ENCODE measurements at places on chromosomes 5 and 9. TPM values are rescaled to one million over a fixed set of nuclear protein-coding genes. Genes with fewer than 3 reads are reported as not detected.
A peak's percentile ranks its signal among the peaks of the same experiment; 100 is the strongest.

- H3K27ac ChIP-seq = no peak overlapping the region
- no peak for DNase-seq
- no peaks in the 10 kb centered on the region for H3K36me3 ChIP-seq
- H3K4me1 ChIP-seq = no peaks in the 10 kb centered on the region
- H3K27me3 ChIP-seq = no peaks in the 10 kb centered on the region
These were observed 26.9 kb upstream of the SYK start for GRCh38 chr9:90774682-90775081.

- DNase-seq = no peak
- no peaks in the 10 kb centered on the region for H3K36me3 ChIP-seq
- H3K4me1 ChIP-seq = no peaks in the 10 kb centered on the region
- no peak overlapping the region for H3K4me3 ChIP-seq
- H3K27me3 ChIP-seq = no peaks in the 10 kb centered on the region
- H3K27ac ChIP-seq = no peak overlapping the region
These were observed 18.9 kb downstream of the WHRN start for GRCh38 chr9:114486205-114486963.

GRCh38 chr9:77554586-77555105, 93.5 kb downstream of the GNA14 start:
- H3K27ac ChIP-seq = no peak overlapping the region
- H3K4me1 ChIP-seq = no peaks in the 10 kb centered on the region
- H3K4me3 ChIP-seq = no peak overlapping the region
- DNase-seq = no peak

DNA sequence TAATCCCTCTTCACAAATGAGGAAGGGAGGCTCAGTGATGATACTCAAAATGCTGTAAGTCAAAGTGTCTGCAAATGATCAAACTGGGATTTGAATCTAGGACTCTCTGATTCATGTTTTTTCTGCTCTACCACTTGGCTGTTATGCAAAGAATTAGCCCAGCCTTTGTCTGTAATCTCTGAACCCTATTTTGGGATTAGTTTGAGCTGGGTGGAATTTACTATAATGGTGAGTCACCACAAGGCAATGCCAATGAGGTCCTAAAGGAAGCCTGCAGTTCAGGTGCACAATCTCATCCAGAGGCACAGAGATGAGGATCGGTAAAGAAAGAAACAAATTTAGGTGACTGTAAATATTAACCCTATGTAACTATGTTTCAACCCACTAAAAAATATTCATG, 29.2 kb downstream of the RFK start:
- DNase-seq = no peak
- H3K36me3 ChIP-seq = no peaks in the 10 kb centered on the region
- no peaks in the 10 kb centered on the region for H3K27me3 ChIP-seq
- H3K4me1 ChIP-seq = no peaks in the 10 kb centered on the region

DNA sequence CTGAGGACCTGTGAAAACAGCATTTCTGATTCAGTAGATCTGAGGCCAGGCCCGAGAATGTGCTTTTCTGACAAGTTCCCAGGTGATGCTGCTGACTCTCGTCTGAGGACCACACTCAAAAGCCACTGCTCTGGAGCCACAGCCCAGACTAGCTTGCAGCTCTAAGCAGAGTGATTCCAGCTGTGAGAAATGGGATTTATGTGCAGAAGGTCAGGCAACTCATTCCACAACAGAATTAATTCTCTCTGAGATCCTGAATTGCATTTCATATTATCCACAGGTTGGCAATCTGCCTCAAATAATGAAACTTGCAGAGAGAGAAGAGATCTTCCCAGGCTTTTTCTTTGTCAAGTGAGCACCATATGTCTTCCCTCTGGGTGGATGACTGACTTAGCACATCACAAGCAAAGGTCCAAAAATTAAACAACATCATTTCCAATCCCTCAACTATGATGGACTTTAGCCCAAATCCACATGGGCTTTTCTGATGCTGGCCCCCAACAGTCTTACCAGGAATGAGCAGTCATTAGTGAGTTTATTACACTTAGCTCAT, 140.2 kb downstream of the ALDH1A1 start:
- H3K36me3 ChIP-seq = no peaks in the 10 kb centered on the region
- DNase-seq = no peak
- no peak overlapping the region for H3K4me3 ChIP-seq
- H3K27ac ChIP-seq = no peak overlapping the region
- no peaks in the 10 kb centered on the region for H3K27me3 ChIP-seq

DNA sequence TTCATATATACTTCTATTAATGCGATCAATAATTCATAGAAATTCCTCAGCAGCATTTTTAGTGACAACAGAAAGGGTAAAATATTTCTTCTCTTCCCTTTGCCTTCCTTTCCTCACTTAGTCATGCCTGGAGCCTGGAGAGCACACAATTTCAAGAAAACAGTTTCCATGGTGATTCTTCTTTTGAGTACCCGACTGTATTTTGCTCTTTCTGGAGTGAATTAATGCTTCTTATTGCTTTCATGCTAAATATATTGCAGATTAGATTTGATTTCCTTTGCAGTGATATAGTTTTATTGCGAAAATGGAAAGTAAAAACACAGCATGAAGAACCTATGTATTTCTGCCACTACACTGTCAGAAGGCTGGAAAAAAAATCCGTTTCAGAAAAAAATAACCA, 153.5 kb downstream of the PPP2R2B start:
- DNase-seq = no peak
- H3K27ac ChIP-seq = no peak overlapping the region
- H3K4me3 ChIP-seq = no peak overlapping the region
- H3K27me3 ChIP-seq = no peaks in the 10 kb centered on the region

DNA sequence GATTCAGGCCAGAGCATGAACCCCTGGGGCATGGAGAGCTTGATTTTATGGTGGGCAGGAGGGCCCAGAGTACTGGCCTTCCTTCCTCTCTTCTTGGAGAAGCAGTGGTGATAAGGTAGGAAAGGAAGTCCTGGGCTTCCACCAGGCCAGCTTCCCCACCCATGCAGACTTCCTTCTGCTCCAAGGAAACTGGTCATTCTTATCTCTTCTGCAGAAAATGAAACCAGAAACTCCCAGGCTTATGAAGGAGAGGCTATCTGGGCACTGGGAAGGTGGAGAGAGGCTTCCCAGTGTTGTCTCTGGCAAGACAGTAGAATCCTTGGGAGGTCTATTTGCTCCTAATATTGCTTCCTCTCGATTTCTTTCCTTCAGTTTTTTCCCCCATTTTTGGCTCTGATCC, 110.5 kb upstream of the EQTN start:
- no peak overlapping the region for H3K27ac ChIP-seq
- H3K4me3 ChIP-seq = no peak overlapping the region
- H3K4me1 ChIP-seq = no peaks in the 10 kb centered on the region

DNA sequence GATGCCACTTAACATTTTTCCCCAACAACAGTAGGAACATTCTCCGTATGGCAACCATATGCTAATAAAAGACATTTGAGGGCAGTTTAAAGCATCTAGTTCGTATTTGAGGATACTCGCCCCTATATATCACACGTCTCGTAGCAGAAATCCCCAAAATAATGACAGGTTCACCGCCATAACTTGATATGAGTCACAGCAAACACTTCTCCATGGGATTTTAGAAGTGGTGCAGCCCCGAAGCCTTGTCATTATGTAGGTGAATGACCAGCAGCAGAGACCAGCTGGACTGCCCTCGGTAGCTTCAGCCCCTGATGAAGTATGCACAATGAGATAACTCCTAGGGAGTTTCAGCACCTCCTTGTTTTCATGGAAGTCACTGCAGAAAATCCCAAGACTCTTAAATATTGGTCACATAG, 2.0 kb downstream of the CTNND2 start:
- peaks cover 28% of the 10 kb centered on the region for H3K27me3 ChIP-seq
- H3K4me3 ChIP-seq = no peak overlapping the region
- no peaks in the 10 kb centered on the region for H3K4me1 ChIP-seq
- no peak overlapping the region for H3K27ac ChIP-seq
- H3K36me3 ChIP-seq = no peaks in the 10 kb centered on the region
- no peak for DNase-seq

DNA sequence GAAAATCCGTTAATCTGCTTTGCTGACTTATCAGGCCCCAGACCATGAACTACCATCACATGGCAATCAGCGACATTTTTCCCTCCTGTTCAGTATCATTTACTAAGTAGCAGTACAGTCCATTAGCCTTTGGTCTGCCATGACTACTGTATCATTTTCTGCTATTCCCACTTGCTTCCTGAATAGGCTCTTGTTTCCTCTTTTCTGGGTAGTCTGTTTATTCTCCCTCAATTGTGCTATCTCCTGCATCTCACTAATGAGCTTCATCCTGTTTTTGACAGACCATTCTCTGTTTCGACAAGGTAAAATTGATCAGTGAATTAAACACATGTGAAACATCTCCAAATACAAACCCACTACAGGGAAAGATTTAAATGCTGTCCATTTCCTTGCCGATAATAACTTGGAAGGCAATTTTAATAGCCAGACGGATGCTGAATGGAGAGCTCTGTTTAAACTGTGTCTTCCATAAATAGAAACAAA, 263.5 kb upstream of the ANKRD55 start:
- no peaks in the 10 kb centered on the region for H3K27me3 ChIP-seq
- no peaks in the 10 kb centered on the region for H3K36me3 ChIP-seq
- no peak overlapping the region for H3K4me3 ChIP-seq

DNA sequence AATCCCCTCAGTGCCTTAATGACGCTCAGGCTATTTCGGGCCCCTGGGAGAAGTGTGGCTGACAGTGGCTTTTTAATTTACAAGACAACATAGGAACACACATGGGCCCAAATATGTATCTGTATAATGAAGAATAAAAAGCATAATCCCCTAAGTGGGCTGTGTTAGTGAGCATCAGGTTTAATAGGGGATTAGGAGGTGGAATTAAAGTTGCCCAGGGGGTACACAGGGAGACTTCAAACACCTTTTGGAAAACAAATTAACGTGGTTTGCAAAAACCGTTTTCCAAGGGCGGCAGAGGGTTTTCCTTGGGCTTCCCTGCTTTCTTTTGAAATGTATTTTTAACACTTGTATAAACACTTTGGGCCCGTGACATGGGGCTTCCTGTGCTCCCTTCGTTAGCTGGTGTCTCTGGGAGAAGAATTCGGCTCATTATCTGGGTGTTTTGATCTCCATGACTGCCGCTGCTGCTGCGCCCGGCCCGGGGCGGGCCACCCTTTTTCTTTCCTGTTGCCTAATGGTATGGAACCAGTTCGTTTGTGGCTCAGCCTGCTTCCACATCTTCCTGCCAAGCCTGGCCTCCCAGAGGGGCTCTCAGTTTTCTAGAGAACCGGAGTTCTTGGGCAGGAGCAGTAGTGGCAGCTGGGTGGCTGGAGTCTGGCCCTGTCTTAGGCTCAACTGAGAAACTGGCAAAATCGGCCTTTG, 173.0 kb downstream of the MACROH2A1 start:
- no peaks in the 10 kb centered on the region for H3K4me1 ChIP-seq
- no peak for DNase-seq
- H3K36me3 ChIP-seq = no peaks in the 10 kb centered on the region
- H3K27ac ChIP-seq = no peak overlapping the region
- no peaks in the 10 kb centered on the region for H3K27me3 ChIP-seq
- H3K4me3 ChIP-seq = no peak overlapping the region

DNA sequence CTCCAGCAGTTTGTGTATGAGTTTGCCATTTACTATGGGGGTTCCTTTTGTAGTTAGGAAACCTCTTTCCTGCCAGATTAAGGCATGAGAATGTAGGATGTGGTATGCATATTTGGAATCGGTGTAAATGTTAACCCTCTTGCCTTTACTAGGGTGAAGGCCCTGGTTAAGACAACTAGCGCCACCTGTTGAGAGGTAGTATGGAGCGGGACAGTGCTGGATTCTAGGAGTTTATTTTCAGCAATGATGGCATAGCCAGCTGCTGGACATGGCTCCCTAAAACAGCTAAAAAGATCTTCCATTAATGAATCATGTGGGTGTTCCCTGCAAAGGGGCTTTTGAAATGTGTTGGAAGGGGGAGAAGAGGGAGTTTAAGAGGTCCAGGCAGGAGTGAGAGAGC, 30.7 kb upstream of the GPX3 start:
- H3K27ac ChIP-seq = no peak overlapping the region
- no peak for DNase-seq
- no peaks in the 10 kb centered on the region for H3K36me3 ChIP-seq
- H3K4me3 ChIP-seq = no peak overlapping the region

DNA sequence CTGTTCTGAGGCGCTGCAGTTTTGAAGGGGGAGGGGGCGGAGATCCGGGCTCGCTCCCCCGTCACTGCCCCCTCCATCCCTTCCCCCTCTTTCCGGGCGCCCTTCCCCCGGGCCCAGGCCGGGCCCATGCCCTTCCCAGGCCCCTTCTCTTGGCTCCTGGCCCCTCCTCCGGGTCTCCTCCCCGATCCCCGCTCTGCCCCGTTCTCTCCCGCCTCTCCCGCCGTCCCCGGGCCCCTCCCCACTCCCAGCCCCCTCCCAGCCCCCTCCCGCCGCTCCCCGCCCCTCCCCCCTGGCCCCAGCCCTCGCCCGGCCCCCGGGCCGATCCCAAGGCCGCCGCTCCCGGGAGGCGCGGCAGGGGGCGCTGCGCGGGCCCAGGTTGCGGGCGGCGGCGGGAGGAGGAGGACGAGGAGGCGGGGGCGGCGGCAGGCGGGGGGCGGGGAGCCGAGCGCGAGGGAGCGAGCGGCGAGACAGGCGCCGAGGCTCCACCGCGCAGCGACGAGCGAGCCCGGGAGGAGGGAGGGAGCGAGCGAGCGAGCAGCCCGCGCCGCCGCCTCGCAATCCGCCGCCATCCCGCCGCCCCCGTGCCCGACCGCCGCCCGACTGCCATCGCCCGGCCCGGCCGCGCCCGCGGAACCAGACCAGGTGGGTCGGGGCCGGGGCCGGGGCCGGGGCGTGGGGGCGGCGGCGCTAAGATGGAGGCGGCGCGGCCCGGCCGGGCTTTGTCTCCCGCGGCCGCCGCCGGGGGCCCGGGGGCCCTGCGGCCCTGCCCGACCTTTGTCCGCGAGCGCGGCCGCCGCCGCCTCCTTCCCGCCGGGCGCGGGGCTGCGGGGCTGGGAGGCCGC, at the start of gene PRRC2B:
PRRC2B (plus strand) TSS at position 465 of the 842 bp plus-strand sequence. CDS start 36,059 bp downstream, outside the sequence.
- peaks cover 28% of the 10 kb centered on the region for H3K4me1 ChIP-seq
- peak; percentile 87 for DNase-seq
- H3K27me3 ChIP-seq = no peaks in the 10 kb centered on the region
- H3K4me3 ChIP-seq = peak within 1 kb of the TSS; percentile 89
- H3K27ac ChIP-seq = peak within 1 kb of the TSS; percentile 100
- H3K36me3 ChIP-seq = no peaks in the 10 kb centered on the region

- no peak overlapping the region for H3K4me3 ChIP-seq
- no peaks in the 10 kb centered on the region for H3K27me3 ChIP-seq
- H3K4me1 ChIP-seq = no peaks in the 10 kb centered on the region
These were observed 193.6 kb downstream of the MTRR start for GRCh38 chr5:8062521-8062920.

GRCh38 chr9:76926324-76926741, 20.4 kb upstream of the PRUNE2 start:
- no peak overlapping the region for H3K27ac ChIP-seq
- H3K27me3 ChIP-seq = no peaks in the 10 kb centered on the region
- no peak for DNase-seq
- H3K36me3 ChIP-seq = no peaks in the 10 kb centered on the region
- no peak overlapping the region for H3K4me3 ChIP-seq
- H3K4me1 ChIP-seq = no peaks in the 10 kb centered on the region

Gene SYNPO
- 22.4 TPM for total RNA-seq

Gene LPAR1
- 79.3 TPM for total RNA-seq

Gene CDC20B
- total RNA-seq = not detected

Gene JAK2
- 35.4 TPM for total RNA-seq

Gene ANKRD34B
- not detected for total RNA-seq

Gene SET
- total RNA-seq = 142 TPM

Gene GRIA1
- total RNA-seq = 0.88 TPM

Gene SPINK6
- not detected for total RNA-seq

Gene SPOCK1
- 14.5 TPM for total RNA-seq

Gene ENHO
- total RNA-seq = 5.4 TPM

Gene ZER1
- total RNA-seq = 34.1 TPM

Gene RNF183
- 3.5 TPM for total RNA-seq

Gene GFI1B
- total RNA-seq = not detected
